ENCODE measurements at places on chromosomes 3 and 15. TPM values are rescaled to one million over a fixed set of nuclear protein-coding genes. Genes with fewer than 3 reads are reported as not detected.

- peaks cover 23% of the 10 kb centered on the region for H3K4me1 ChIP-seq
- H3K4me3 ChIP-seq = peak overlapping the region; percentile 57
- peak overlapping the region; percentile 86 for H3K27ac ChIP-seq
- H3K27me3 ChIP-seq = peaks cover 1% of the 10 kb centered on the region
- DNase-seq = no peak
- no peaks in the 10 kb centered on the region for H3K36me3 ChIP-seq
These were observed 36.1 kb upstream of the MECOM start for GRCh38 chr3:169699536-169700050.

GRCh38 chr15:94670438-94671034 is 439.2 kb downstream of the MCTP2 start:
- peaks cover 16% of the 10 kb centered on the region for H3K27me3 ChIP-seq
- H3K4me1 ChIP-seq = peaks cover 22% of the 10 kb centered on the region
- peak overlapping the region; percentile 65 for H3K27ac ChIP-seq
- H3K4me3 ChIP-seq = no peak overlapping the region

- H3K27ac ChIP-seq = no peak overlapping the region
- DNase-seq = no peak
- peaks cover 12% of the 10 kb centered on the region for H3K4me1 ChIP-seq
- peaks cover 2% of the 10 kb centered on the region for H3K36me3 ChIP-seq
- no peak overlapping the region for H3K4me3 ChIP-seq
These were observed 43.6 kb upstream of the ATP2B2 start for GRCh38 chr3:10548992-10549391.

GRCh38 chr3:113773381-113773780 is 26.5 kb downstream of the ATP6V1A start:
- peaks cover 24% of the 10 kb centered on the region for H3K4me1 ChIP-seq
- no peak overlapping the region for H3K4me3 ChIP-seq
- no peaks in the 10 kb centered on the region for H3K27me3 ChIP-seq
- no peak for DNase-seq

DNA sequence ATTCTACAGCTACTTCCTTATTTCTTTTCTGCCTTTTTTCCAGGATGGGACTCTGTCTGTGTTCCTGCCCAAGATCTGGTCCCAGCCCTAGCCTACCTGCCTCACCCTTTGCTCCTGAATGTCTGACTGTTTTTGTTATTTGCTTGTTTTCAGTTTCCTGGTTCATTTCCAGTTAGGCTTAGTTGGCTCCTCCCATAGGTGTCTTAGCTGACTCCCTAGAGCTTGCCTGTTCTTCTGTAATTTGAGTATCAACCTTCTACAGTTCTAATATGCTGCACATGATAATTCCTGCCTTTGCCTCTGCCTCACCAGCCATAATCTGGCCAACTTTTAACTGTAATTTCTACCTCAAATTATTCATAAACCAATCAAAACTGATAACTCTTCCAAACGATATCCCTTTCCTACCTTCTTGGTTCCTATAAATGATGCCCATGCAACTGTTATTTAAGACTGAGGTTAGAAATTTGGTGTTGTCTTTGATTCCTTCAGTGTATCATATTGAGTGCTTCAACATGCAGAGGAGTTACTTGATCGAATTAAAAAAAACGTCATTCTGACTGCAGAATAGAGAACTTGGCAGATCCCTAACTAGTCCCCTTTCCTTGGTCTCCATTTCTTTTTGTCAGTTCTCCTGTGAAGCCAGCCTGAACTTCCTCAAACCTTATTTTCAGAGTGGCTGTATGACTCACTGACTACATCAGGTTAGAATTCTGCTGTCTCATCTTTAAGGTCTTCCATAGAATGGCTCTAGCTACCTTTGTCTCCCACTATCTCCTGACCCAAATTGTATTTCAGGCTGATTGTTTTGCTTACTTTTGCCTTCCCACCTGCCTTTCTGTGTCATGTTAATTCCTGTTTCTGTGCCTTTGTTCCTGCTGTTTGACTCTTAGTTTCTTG is 8.4 kb downstream of the GOLM2 start:
- no peak for DNase-seq
- H3K4me1 ChIP-seq = peaks cover 28% of the 10 kb centered on the region
- peaks cover 5% of the 10 kb centered on the region for H3K36me3 ChIP-seq
- no peaks in the 10 kb centered on the region for H3K27me3 ChIP-seq
- peak overlapping the region; percentile 95 for H3K27ac ChIP-seq

The TMEM43 gene
- total RNA-seq = 89.1 TPM

All from chondrocyte (in vitro differentiated cells).